Memory B cell (primary cell): ENCODE measurements at places on chromosomes 5 and 9.

GRCh38 chr5:65050140-65050539, 281.4 kb downstream of the CWC27 start:
- DNase-seq: no peak

DNA sequence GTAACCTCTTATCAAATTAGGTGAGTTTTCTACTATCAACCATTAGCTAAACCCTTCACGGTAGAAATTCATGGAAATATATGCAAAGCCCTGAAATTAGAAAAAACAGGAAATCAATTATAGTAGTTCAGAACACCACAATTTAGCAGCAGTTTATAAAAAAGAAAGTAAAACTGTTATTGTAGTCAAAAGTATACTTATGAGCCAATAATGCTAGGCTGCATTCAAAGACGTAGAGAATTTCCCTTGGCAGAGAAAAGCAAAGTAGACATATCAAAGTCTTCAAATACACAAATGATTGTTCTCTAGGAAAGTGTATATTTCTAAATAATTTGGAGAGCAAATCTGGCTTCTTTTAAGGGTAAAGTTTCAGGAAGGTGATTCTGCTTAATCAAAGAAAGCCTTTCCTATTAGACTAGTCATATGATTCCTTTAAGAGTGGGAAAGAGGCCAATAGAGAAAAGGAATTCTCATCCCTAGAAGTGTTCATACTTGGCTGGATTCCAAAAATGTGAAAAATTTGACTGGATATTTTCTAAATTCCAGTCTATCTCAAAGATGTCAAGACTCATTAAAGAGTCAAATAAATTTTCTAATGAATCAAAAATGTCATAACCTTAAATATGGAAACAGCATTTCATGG, 185.5 kb downstream of the SMC2 start:
- DNase-seq: no peak

DNA sequence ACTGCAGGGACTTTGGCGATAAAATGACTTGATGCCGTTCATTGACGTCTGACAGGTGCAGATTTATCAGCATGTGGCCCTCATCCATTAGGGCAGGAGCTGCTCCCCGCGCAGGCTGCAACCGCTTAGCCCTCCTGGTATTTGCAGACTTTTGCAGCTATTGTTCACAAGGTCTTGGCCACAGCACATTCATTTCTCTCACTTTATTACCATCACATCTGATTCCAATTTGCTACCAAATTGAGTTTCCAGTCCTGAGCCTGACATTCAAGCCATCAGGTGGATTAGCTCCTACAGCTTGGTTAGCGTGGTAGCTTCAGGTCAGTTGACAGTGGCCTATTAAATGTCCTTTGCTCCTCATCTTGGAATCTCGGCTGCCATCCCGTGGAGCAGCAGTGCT, 299.2 kb downstream of the CD180 start:
- DNase-seq: no peak

- DNase-seq: no peak
These were observed 274.5 kb upstream of the PTGER4 start for GRCh38 chr5:40405230-40405629.

GRCh38 chr5:171168171-171168570, 140.9 kb upstream of the TLX3 start:
- DNase-seq: no peak

- no peak for DNase-seq
These were observed 825.0 kb downstream of the TLR4 start for GRCh38 chr9:118529210-118529609.

DNA sequence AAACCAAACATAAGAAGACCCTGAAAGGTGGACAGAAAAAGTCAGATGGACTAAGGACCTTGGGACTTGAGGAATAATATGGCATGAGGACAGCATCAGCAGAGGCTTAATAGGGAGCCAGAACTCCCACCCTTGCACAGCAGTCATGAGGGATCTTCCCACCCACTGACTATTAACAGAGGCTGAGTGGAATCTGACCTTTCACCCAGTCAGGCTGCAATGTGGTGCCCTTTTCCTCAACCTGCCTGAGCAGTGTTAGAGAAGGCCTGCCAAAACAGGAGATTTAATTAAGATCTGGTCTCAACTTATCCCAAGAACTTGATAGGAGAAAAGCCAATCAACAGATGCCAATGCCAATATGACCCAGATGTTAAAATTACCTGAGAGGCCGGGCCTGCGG, 481.9 kb downstream of the KDM4C start:
- no peak for DNase-seq

DNA sequence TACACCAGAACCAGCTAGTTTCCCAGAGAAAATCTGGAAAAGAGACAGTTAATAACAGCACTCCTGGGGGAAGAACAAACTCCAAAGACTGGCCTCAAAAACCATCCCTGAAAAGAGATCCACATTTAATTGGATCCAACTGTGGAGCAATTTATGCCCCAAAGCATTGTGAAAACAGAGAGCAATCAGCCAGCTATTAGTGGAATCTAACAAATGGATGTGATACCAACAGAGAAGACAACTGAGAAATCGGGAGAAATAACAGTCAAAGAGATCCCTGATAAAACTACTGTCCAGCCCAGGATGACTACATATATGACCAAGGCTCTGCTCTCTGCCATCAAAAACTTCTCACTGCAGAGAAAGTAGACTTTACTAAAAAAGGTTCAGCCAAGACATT, 40.5 kb upstream of the TRIO start:
- no peak for DNase-seq

- no peak for DNase-seq
These were observed 92.0 kb downstream of the C9orf152 start for GRCh38 chr9:110115826-110116542.

DNA sequence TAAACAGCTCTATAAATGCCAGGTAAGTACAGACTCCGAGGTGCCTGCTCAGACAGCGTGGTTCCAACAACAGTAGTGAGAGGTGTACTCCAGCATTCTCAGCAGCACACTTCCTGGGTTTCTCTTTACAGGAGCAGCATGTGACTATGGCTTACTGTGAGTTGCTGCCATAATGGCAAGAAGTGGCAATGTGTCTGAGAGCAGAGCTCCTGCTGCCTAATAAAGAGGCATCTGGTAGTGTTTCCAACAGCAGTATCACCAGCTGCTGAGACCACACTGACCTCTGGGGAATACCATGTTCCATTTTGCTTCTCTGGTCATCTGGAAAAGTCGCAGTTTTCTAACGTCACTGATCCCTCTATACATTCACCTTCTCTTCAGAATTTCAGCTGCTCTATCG, 398.2 kb downstream of the SLCO4C1 start:
- DNase-seq: no peak

DNA sequence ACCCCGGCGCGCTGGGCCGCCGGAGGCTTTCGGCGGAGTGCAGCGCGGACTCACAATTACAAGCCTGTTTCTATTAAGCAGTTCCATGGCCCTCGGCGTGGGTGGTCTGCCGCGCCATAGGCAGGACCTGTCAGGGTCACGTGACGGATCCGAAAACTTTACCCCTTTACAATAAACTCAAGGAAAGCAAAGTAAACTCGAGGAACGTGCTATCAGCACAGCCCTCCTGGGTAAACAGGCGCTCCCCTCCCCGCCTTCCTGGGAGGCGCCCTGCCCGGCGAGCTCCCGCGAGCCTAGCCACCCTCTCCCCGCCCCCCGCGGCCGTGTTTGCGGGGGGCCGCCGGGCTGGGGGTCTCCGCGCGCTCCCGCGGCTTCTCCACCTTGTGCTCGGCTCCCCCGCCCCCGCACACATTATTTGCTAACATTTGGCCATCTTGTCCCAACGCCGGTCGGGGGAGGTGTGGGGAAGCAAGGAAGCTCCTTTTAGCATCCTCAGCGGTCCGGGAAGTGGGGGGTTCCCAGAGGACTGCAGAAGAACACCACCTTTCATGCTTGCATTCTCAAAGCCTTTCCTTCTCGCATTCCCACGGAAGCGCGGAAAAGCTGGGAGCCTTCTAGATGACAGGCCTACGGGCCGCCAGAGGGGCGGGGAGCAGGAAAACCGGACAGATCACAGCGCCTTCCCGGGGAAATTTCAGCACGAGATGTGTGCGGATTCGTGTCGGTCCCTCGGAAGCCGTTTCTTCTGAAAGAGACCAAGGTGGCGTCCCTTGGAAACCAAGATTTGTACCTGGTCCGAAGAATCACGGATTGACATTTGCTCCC, at the start of gene PTCH1:
TSS of gene PTCH1 (minus strand) at position 238 of the 825 bp plus-strand sequence.
- no peak for DNase-seq

DNA sequence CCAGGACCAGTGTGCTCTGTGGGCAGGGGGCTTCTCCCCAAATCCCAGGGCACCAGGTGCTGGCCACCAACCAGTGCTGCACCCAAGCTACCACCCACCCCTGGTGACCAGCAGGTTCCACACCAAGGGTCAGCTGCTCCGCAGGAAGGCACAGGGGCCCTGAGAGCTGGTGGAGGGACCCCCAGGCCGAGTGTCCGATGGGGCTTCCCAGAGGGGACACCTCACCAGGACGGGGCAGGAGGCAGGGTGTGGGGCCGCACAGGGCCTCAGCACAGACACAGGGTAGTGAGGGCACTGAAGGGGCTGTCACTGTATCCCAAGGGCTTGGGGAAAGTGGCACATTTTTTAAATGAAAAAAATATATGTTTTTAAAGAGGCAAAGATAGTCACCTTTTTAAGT, 18.1 kb downstream of the LCN9 start:
- no peak for DNase-seq

DNA sequence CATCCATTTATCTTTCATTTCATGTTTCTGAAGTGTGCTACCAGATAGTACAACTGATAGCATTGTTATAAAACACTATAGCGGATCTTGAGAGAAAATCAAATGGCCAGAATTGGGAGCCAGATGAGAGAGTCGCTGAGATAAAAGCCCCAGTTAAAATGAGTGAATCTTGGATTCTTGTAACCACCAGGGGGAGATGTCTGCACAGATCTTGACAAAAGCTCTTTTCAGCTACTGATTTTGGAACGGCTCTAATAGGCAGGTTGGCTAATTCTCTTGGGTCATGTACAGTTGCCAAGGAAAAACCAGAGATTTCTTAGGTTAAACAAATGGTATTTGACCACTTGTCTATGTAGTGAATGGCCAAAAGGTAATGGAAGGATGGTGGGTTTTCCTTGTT, 21.7 kb downstream of the F2RL2 start:
- peak; percentile 15 for DNase-seq

DNA sequence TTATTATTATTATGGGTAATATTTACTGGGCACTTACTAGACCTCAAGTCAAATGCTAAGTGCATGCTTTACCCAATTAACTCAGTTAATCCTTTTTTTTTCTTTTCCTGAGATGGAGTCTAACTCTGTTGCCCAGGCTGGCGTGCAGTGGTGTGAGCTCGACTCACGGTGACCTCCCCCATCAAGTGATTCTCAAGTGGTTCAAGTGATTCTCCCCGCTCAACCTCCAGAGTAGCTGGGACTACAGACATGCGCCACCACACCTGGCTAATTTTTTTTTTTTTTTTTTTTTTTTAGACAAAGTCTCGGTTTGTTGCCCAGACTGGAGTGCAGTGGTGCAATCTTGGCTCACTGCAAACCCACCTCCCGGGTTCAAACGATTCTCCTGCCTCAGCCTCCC, 69.1 kb downstream of the CXXC5 start:
- DNase-seq: no peak
